ENCODE measurements at places on chromosomes 2 and 18. TPM values are rescaled to one million over a fixed set of nuclear protein-coding genes. Genes with fewer than 3 reads are reported as not detected.

The FAP gene
- 0.45 TPM for polyA plus RNA-seq

The RNASEH1 gene
- polyA plus RNA-seq, result 6.8 TPM

The TTC27 gene
- polyA plus RNA-seq, result 8.0 TPM

The PFN4 gene
- 2.1 TPM for polyA plus RNA-seq

The CYS1 gene
- 276 TPM for polyA plus RNA-seq

The ABCG5 gene
- polyA plus RNA-seq, result not detected

The MBP gene
- polyA plus RNA-seq, result 15.1 TPM

The NAT8 gene
- 1,820 TPM for polyA plus RNA-seq
